ENCODE measurements at places on chromosomes 13 and 19. TPM values are rescaled to one million over a fixed set of nuclear protein-coding genes. Genes with fewer than 3 reads are reported as not detected.

The TMEM190 gene
- total RNA-seq = not detected

The ZNF83 gene
- 27.3 TPM for total RNA-seq

The RGS9BP gene
- total RNA-seq = 0.18 TPM

The ZNF90 gene
- total RNA-seq = not detected
